Right ventricle myocardium superior (tissue), 1 donor: ENCODE measurements at places on chromosomes 3 and 15. TPM values are rescaled to one million over a fixed set of nuclear protein-coding genes. Genes with fewer than 3 reads are reported as not detected.

GRCh38 chr3:117433427-117433826, 723.8 kb downstream of the TUSC7 start:
- no peak for DNase-seq

- DNase-seq, result no peak
Measured at GRCh38 chr3:23761440-23761896, 44.3 kb upstream of the UBE2E1 start.

Gene GHSR
- not detected for total RNA-seq

- no peak for DNase-seq
Measured at GRCh38 chr3:58776231-58776630, 109.7 kb upstream of the FAM3D start.

Gene MFSD1
- total RNA-seq, result 27.3 TPM

DNA sequence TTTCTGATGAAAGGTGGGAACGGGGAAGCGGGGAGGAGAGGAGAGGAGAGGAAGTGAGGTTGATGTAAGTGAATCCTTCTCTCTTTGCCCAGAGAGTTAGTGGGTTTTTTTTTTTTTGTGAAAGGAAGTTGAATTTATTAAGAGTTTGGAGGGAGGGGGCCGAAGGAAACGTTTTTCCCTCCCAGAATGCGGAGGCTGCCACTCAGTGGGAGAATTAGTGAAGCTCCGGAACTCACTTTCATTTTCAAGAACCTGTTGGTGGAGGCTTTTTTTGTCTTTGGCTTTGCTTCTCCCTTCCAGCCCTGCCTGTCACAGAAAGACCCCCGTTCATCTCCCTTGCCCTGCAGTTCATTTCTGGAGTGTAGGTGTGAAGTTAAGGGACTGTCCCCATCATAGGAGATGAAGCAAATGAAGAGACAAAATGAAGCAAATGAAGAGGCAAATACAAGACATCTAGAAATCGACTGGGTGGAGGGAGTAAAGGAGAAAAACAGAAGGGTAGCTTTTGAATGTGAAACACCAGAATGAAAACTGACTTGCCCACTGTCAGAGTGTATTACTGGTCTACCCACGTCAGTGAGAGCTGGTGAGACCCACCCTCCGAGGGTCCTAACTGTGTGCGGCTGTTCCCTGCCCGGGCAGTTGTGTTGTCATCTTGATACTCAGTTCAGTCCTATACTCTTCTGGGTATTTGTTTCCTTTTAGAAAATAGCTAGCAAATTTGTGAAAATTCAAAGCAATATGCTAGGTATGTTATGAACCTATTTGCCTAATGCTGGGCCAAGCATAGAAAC, 91.5 kb downstream of the ITPR1 start:
- DNase-seq, result no peak

- no peak for DNase-seq
Measured at GRCh38 chr15:39285071-39285470, 295.8 kb upstream of the THBS1 start.

DNA sequence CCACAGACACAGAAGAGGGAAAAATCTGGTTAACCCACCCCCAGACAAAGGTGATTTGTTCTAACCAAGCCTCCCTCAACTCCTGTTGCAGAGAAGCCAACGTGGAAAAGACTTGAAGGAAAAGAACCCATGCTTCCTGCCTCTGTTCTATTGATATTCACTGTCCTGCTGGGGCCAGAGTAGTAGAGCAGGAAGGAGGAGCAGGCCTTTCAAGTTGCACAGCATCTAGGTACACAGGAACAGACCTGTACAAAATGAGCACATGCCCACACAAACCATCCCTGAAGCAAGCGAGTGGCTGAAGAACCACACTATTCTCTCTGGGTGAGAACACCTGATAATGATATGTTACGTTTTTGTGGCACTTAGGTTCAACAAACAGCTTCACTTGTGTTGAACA, 29.9 kb downstream of the RASGRP1 start:
- no peak for DNase-seq

Gene AP3B2
- 1.7 TPM for total RNA-seq

Gene CTXN2
- not detected for total RNA-seq

Gene OR5H2
- total RNA-seq, result not detected

DNA sequence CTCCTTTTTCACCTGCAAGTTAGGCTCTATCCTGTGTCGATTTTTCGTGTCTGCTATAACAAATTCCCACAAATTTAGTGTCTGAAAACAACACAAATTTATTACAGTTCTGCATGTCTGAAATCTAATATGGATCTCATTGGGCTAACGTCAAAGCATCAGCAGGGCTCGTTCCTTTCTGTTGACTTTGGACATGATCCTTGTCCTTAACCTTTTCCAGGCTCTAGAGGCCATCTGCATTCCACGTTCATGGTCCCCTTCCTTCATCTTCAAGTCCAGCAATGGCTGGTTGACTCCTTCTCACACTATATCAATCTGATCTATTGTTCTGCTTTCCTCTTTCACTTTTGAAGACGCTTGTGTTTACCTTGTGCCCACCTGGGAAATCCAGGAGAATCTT, 165.7 kb upstream of the RARB start:
- DNase-seq, result no peak

Gene MGLL
- total RNA-seq, result 83.5 TPM

DNA sequence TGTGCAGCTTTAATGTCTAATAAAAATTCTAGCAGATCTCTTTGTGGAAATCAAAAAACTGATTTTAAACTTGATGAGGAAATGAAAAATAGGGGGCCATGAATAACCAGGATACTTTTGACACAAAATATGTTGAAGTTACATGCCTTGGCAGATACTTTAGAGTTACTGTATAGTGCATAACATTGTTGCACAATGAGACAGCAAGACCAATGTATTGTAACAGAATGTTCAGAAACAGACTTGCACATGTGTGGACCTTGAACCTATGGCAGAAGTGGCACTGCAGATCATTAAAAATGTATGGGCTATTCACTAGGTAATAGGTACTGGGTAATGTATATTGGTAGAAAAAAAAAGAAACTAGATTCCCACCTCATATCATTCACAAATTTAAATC, 343.0 kb upstream of the ARL6 start:
- no peak for DNase-seq

- DNase-seq, result no peak
Measured at GRCh38 chr15:60421544-60421943, 23.8 kb upstream of the ANXA2 start.

- no peak for DNase-seq
Measured at GRCh38 chr15:99252326-99252725, 1.0 kb downstream of the LRRC28 start.

- no peak for DNase-seq
Measured at GRCh38 chr3:68878962-68879361, 53.4 kb downstream of the TAFA4 start.
